KG1 (cell line): ENCODE measurements at places on chromosomes 5 and 9.

- no peak for DNase-seq
These were observed 148.3 kb downstream of the PRDM9 start for GRCh38 chr5:23655674-23656073.

- no peak for DNase-seq
These were observed 6.2 kb downstream of the GNPDA1 start for GRCh38 chr5:142006363-142007236.

- no peak for DNase-seq
These were observed 279.9 kb upstream of the CD180 start for GRCh38 chr5:67476531-67476930.

DNA sequence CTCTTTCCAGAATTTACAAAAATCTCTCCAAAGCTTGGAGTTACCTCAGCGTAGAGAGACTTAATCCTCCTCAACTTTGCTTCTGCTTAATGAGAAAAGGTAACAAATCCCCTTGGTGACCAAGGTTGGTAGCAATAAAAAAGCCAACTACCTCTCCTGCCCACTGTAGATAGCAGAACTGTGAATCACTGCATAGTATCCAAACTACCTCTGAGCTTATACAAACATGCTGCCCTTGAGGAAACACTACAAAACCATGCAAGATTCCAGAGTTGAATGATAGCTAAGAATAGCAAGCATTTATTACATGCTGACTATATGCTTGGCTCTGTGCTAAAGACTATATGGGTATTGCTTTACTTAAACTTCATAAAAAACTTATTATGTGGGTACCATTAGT, 2.8 kb upstream of the ADAMTS12 start:
- no peak for DNase-seq

DNA sequence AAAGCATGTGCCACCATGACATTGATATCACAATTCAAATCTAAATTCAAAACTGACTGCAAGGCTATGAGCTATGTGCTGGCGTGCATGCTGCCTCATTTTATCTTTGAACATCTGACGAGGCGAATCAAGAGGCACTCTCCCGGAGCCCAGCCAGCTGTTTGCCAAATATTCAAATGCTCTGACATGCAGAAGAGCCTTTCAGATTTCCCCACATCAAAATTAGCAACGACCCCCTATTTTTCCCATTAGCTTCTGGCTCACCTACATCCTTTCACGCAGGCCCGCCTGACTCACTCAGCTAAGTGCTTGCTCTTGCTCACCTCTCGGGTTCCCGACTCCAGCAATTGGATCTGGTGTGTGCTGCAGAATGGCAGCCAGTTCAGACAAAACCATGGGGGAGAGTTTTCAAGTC, 159.0 kb downstream of the NR2F1-AS1 start:
- DNase-seq: no peak

DNA sequence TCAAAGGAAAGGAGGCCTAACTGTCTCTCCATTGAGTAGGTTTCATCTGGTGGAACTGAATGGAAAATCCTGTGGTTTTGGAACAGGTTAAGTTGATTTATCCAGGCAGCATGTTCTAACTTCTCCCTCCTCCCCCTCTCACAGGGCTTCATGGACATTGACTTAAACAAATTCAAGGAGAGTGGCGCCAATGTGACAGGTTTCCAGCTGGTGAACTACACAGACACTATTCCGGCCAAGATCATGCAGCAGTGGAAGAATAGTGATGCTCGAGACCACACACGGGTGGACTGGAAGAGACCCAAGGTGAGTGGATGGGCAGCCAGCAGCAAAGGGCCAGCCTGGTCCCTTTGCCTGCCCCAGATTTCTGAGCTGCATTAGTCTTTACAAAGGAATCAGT, 183.9 kb downstream of the GRIA1 start:
- no peak for DNase-seq

GRCh38 chr9:72597181-72597517, 75.7 kb downstream of the TMC1 start:
- no peak for DNase-seq

DNA sequence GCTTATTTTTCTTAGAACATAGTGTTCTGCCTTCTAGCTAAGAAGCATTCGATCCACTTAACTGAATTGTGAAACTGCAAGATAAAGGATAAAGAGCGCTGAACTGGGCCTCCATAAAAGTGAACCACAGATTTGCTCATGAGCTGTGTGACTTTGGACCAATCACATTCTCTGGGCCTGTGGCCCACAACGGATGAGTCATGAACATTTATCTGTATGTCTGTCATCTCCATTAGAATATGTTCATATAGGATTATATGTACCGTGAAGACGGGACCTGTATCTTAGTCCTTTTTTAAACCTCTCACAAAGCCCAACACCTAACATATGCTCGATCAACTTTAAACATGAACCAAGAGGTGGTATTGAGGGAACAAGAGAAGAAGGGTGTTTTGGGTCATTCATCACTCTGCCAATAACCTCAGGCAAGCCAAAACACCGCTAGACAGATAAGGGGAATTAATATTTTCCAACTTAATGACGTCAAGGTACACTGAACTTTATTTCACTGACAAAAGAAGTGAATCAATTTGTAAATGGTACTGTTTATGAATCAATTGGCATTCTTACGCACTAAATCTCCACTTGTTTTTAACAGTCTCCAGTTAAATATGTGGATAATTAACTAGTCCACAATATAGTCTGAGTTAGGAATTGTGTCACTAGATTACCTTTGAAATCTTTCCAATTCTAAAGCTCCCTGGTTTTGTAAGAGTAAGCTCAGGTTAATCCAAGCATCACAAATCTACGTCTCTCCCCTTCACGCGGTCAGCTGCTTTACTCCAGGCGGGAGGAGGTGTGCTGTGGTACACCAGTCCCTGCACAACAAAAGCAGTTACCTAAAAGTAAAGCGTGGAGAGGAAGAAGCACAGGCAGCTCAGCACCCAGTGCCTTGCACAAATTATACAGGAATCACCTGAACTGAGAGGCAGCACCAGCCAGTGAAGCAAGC, 1.6 kb downstream of the TMEM245 start:
- DNase-seq: no peak
